Germinal center (tissue), 1 donor: ENCODE measurements at places on chromosomes 5 and 9.
A peak's percentile ranks its signal among the peaks of the same experiment; 100 is the strongest.

- DNase-seq: no peak
Observed at GRCh38 chr5:136309932-136310598, 55.3 kb downstream of the TRPC7 start.

- peak; percentile 8 for DNase-seq
Observed at GRCh38 chr9:109779711-109780452, at the start of gene PALM2AKAP2. Gene PALM2AKAP2, plus strand, starts transcription at chr9:109780198. Its CDS starts 291 bp downstream, at chr9:109780489.

DNA sequence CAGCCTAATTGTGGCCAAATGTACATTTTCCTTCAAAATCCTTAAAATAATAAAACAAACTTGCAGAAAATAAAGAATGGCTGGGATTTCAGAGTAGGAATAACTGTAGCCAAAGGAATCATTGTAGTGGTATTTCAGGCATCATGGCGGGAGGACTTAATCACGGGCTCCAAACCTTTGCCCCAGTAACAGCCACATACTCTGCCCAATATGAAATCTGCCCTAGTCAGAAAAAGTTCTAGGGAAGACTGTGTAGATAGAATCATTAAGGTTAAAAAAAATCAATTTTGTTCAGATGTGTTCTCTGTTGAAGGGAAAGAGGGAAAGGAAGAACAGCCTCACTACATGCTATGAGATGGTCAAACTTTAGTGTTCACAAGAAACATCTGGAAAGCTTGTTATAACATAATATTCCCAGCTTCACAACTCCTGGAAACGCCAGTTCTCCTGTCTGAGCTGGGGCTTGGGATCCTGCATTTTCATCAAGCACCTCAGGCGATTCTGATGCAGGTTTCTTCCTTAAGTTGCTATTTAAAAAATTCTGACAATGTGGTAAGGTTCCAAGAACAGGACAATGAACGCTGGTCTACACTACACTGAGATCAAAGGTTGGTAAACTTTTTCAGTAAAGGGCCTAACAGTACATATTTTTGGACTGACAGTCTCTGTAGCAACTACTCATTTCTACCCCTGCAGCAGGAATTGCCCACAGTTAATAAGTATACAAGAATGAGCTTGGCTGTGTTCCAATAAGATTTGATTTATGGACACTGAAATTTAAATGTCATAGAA, 87.9 kb downstream of the CEMIP2 start:
- no peak for DNase-seq

GRCh38 chr9:35562895-35563780, 41.9 kb upstream of the TESK1 start:
- no peak for DNase-seq

- DNase-seq: no peak
Observed at GRCh38 chr9:2210201-2210600, 195.1 kb downstream of the SMARCA2 start.

DNA sequence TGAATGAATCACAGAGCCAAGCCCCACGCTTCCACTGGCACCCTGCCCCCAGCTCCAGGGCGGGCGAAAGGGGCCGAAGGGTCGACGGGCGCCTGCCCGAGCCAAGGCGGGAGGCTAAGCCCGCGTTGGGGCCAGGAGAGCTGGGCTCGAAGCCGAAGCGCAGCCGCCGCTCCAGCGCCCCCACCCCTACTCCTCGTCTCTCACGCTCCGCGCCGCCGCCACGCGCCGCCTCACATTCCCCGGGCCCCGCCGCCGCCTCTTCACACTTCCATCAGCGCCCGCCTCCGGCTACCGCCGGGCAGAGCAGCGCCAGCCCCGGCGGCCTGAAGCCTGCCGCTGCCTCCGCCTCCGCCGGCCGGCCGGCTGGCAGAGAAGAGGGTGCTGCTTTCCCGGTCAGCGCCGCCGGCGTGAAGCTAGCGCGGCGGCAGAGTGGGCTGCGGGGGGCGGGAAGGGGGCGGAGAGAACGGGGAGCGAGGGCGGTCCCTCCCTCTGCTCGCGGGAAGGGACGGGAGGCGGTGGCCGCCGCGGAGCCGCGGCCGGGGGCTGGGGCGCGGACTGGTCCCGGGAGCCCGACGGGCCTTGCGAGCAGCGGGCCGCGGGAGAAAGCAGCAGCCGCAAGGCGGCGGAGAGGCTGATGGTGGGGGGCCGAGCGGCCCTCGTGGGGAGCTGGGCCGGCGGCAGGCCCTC, at the start of gene HOMER1:
Gene HOMER1, minus strand, starts transcription at position 431 of the 687 bp plus-strand sequence. CDS start 1,360 bp downstream, outside the sequence.
- peak; percentile 65 for DNase-seq

DNA sequence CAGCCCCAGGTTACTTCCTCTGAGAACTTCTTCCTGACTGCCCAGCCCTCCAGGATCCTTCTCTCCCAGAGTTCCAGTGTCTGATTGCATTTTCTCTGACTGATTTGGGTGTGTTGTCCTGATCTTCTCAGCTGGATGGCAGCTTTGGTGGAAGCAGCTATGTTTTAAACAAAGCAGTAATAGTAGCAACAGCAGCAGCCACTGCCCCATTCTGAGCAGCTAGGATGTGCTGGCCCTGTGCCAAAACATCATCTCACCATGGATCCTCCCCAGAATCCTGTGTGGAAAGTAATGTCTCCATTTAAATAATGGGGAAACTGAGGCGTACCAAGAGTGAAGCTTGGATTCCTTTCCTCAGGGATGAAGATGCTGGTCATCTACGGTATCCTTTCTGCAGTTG, 46.4 kb upstream of the PSD2 start:
- DNase-seq: no peak

GRCh38 chr5:17021602-17021932, 85.5 kb upstream of the MYO10 start:
- no peak for DNase-seq

DNA sequence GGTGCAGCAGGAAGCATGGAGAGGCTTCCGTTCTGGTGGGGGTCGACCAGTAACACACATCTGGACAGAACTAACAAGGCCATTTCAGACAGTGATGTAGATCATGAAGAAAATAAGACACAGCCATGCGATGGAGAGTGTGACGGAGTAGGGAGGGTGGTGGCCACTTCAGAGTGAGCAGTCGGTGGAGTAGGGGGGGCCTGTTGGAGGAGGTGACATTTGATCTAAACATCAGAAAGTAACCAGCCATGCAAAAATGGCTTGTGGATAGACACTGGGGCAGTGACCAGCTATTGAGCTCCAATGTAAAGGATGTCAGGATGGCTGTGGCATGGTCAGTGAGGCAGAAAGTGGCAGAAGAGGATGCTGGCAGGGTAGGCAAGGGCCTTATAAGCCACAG, 65.9 kb downstream of the PPARGC1B start:
- DNase-seq: no peak

DNA sequence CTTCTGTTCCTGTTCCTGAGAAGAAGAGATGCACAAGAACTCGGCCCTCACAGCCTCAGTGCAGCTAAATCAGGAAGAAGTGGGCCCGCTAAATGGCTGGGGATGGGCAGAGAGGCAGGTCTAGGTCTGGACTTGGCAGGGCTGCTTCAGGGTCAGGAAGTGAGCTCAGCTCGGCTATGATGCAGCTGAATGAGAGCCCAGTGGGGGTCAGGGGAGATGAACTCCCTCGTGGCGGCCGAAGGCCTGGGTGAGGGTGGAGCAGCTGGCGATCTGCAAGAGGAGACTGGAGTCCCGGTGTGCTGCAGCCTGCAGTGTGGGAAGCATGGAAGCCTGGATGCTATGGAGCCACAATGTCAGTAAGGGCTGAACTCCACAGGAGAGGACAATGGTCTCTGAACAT, 466.2 kb downstream of the SPOCK1 start:
- no peak for DNase-seq

DNA sequence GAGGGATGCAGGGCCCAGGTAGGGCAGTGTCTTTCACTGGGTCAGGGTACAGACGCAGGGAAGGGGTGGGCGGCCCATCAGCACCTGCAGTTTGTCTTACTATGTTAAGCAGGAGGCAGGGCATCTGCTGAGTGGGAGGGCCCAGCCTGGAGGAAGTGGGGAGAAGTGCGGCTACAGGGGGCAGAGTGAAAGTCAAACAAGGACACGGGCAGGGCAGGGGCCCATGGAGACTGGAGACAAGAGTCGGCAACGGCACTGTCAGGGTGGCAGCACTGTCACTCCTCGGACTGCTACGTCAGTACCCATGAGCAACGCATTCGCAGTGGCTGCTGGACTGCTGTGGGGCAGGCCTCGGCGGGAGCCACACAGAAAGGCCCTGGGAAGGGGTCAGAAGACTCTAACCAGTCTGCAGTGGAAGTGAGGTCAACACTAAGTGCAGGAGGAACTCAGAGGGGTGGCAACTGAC, 19.7 kb downstream of the CAMSAP1 start:
- DNase-seq: peak; percentile 53

- no peak for DNase-seq
Observed at GRCh38 chr5:131357739-131358561, 94.1 kb downstream of the CDC42SE2 start.
